ENCODE measurements at places on chromosomes 2 and 18. TPM values are rescaled to one million over a fixed set of nuclear protein-coding genes. Genes with fewer than 3 reads are reported as not detected.

The IL36B gene
- not detected for total RNA-seq

The RSAD2 gene
- 3.6 TPM for total RNA-seq

The GALNT13 gene
- 0.55 TPM for total RNA-seq

DNA sequence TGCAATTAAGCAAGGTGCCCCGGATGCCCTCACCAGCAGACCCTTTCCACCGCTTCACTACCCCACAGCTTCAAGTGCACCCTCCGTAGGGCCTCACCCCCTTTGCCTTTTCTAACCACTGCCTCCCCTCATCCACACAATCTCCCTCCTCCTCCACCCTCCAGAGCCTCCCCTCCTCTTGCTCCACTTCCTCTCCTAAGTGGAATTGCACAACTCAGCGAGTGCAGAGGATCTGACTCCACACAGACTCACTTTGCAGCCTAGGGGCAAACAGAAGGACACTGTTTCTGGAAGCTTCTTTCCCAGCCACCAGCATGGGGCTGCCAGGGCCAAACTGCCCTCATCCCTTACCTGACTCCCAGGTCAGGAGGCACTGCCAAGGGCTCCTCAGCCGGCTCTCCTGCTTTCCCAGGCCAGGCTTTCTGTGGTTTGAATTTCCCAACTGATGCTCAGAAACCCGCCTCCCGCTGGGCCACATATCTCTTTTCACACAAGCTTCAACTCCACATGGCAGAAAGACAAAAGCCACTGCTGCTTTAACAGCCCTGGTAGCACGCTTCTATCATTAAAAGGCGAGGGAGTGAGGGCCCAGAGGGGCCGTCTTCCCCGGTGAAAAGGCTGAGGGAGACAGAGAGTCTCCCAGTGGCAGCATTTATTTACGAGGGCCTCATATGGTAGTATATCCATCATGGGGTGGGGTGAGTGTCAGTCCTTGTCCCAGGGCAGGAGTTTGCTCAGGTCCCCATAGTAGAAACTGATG, 74.7 kb upstream of the MGAT4A start:
- DNase-seq: no peak
- no peaks in the 10 kb centered on the region for H3K27me3 ChIP-seq
- no peaks in the 10 kb centered on the region for H3K36me3 ChIP-seq

- no peak overlapping the region for H3K27ac ChIP-seq
- peaks cover 40% of the 10 kb centered on the region for H3K4me1 ChIP-seq
- no peaks in the 10 kb centered on the region for H3K27me3 ChIP-seq
These were observed 115.0 kb downstream of the CERS6 start for GRCh38 chr2:168571061-168571460.

Measured in right atrium auricular region (tissue), 2 donors.